ENCODE measurements at places on chromosomes 3 and 15.

GRCh38 chr3:187944390-187945179 lies 199.3 kb upstream of the BCL6 start:
- no peak for DNase-seq

DNA sequence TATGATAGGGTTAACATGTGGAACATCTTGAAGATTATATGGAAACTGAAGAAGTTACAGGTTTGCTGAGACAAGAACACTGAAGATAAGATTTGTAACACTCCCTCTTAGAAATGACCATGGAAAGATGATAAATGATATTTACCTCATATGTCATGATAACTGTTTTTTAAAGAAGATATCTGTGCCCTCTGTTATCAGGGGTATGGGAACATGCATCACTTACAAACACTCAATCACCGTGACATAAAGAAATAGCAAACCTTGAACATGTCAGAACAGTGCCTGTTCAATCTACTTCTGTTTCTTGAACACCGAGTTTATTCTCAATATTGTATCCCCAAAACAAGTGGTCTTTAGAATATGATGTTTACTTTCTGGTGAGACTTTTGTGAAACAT lies 149.4 kb downstream of the ROBO2 start:
- DNase-seq = no peak

- DNase-seq = no peak
Measured at GRCh38 chr3:124669470-124669869, 60.8 kb upstream of the UMPS start.

GRCh38 chr15:44035781-44036699 lies 159.0 kb downstream of the FRMD5 start:
- DNase-seq = no peak

GRCh38 chr15:51878446-51879386 lies 49.3 kb downstream of the TMOD3 start:
- DNase-seq = no peak

Data from right atrium auricular region (tissue), 2 donors.